ENCODE measurements at places on chromosomes 5 and 9.

- DNase-seq = no peak
Measured at GRCh38 chr9:113645227-113645977, 181.9 kb downstream of the RGS3 start.

- DNase-seq = no peak
Measured at GRCh38 chr5:173301695-173302545, 26.3 kb downstream of the STC2 start.

GRCh38 chr9:86141843-86142242 lies 42.5 kb upstream of the GOLM1 start:
- no peak for DNase-seq

- no peak for DNase-seq
Measured at GRCh38 chr9:70502690-70503089, 88.2 kb upstream of the KLF9 start.

DNA sequence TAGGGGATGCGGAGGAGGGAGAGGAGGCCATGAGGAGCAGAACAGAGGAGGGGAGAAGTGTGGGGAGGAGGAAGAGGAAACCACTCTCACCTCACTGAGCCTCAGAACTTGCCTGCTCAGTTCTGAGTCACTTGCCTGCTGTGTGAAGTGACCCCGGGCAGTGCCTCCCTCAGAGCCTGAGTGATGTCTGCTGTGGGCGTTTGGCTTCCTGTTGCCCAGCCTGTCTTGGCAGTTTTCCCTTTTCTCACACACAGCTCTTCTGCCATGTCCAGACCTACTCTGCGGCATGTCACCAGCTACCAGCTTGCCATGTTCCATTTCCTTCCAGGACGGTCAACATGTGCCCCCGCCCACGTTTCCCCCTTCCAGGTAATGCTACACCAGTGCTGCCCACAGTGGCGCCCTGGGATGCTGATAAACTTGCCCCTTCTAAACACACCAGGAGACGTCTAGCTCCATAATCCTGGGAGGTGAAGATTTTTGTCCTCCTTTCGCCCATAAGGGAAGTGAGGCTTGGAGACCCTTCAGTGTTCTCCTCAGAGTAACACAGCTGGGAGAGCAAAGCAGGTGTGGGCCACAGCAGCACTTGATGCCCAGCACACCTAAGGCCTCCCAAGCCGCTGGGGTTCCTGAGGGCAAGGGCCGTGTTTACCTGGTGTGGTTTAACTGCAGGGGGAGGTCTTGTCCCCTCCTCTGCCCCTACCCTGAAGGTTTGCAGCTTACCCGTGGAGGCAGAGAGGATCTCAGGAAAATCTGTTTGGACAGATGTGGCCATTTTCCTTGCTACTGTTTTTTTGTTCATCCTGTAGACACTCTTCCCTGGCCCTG lies 63.8 kb upstream of the RNF130 start:
- no peak for DNase-seq

GRCh38 chr9:121278477-121279261 lies 10.7 kb downstream of the GSN start:
- DNase-seq = peak; percentile 60

DNA sequence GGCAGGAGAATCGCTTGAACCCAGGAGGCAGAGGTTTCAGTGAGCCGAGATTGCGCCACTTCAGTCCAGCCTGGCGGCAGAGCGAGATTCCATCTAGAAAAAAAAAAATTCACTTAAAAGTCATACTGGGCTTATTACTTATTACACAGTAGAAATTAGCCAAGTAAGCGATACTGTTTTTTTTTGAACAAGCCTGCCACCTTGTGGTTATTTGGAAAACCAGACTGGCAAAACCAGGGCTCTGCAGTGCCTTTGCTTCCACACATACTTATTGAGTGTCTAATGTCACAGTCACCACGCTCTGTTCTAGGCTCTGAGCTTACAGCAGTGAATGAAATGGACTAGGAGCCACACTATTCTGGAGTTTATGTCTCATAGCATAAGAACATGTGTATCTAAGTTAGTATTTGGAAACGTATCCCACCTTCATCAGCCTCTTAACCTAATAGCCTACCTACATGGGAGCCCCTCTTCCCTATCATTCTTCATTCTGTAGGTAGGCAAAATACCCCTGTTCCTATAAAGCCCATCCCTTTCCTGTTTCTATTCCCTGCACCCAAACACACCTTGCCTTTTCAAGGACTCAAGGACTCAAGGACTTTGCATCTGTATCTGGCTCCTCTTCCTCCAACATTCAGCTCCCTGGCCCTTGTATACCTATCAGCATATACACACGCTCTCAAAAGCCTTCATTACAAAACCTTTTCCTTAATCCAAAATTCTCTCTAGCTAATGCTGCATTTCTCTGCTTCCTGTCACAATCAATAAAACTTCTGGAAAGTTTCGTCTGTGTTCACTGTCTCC lies 13.9 kb upstream of the BASP1 start:
- DNase-seq = peak; percentile 79

DNA sequence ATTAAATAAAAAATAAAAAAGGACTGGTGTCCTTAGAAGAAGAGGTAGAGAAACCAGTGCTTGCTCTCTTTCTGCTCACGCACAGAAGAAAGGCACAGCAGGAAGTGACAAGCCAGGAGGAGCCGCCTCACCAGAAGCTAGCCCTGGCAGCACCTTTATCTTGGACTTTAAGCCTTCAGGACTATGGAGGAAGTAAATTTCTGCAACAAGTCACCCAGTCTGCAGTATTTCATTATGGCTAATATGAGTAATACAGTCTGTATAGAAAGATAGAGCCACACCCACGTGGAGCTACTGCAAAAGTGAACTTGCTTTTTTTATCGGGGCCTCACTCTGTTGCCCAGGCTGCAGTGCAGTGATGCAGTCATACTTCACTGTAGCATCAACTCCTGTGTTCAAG lies 68.4 kb downstream of the PDZD2 start:
- no peak for DNase-seq

DNA sequence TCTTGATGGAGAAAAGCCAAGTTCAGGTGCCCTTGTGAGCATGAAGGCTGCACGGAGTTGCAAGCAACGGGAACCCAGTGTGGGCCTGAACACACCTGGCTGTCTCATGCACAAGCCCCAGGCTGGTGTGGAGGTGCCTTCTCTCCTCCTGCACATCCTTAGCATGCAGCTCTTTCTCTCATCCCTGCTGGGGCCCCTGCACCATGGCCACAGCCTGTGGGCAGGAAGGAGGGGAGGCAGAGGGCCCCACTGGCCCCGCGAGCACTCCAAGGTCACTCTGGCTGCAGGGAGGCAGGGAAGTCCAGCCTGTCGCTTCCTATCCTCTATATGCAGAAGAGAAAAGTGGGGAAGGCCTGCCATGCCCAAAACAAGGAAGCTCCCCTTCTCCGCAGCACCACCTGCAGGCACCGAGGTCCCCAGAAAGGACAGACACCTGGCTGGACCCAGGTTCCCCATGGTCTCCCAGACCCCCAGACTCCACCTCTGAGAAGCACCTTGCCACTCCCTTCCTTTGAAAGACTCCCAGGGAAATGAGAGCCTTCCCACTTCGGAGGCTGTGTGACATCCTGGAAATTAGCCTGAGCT lies 18.6 kb downstream of the STKLD1 start:
- DNase-seq = no peak

DNA sequence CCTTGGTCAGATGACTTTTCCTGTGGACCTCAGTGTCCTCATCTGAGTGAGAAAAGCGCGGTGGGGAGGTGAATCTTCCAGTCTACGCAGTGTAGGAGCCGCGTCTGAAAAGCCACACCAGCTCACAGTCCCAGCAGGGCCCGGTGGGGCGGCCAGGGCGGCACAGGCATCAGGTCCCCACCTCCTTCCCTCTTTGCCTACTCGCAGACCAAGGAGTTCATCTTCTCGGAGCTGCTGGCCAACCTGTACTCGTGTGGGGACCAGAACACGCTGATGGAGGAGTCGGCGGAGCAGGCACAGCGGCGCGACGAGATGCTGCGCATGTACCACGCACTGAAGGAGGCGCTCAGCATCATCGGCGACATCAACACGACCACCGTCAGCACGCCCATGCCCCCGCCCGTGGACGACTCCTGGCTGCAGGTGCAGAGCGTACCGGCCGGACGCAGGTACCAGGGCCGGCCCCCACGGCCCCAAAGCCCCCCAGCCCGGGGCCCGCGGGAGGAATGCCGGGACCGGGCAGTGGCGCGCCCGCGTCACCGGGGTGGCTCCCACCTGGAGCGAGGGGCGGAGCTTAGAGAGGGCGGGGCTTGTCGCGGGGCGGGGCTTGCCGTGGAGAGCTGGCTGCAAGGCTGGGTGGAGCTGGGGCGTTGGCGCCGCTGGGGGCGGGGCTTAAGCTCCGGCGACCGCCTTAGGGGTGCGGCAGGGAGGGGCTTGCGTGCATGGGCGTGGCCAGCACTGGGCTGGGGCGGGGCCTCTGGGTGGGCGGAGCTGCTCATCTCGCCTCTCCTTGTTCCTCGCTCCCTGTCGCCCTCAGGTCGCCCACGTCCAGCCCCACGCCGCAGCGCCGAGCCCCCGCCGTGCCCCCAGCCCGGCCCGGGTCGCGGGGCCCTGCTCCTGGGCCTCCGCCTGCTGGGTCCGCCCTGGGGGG lies 25.6 kb downstream of the GOLGA2 start:
- DNase-seq = peak; percentile 35

GRCh38 chr5:165393839-165394238 lies 1888.4 kb downstream of the MAT2B start:
- DNase-seq = no peak

DNA sequence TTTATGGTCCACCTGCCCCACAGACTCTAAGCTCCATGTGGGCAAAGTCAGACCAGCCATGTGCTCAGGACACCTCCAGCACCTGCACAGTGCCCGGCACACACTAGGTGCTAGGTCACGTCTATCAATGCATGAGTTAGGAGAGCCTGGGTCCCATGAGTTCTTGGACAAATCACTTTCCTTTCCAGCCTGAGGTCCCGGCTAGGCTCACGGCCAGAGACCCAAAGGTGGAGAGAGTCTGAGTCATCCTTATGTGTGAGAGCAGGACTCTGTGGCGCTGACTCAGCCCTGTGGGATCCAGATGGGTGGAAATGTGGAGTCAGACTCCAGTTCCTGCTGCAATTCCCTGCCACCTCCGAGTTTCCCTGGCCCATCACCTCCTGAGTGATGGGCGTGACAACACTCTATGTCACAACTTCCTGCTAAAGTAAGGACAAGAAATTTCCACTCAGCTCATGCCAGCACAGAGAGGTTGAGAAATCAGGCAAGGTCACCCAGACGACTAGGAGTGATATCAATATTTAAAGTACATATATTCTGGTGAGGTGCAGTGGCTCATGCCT lies 2.5 kb upstream of the ST6GALNAC4 start:
- DNase-seq = no peak

DNA sequence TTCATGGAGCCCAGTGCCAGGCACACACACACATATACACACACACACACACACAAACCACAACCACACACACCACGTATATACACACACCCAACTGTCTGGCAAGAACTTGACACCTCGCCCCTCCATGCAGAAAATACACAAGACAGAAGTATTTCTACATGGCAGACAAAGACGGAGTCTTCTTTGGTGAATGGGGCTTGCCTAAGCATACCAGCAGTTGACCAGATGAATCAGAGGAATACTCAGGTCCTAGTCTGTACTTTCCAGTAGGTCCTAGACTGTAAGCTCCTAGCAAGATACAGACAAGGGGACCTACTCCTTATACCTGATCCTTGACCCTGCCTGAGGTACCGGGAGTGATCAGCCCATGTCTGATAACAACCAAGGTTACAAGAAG lies 60.1 kb downstream of the SIL1 start:
- DNase-seq = no peak

DNA sequence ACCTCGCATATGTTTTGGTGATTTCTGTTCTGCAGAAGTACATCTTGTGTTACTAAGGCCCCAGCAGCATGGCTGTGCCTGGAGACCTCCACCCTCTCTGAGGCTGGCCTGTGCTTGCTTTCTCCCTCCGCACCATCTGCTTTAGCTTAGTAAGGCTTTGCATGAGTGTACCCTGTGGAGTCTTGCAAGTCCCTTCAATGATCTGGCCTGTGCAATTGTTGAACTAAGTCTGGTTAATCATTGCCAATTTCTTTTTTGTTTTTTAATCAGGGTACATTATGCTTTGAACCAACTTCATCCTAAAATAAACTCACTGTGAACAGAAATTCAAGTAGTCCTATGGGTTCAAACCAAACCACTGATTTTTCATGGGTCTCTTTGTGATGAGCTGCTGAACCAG lies 32.3 kb downstream of the ACOT12 start:
- DNase-seq = no peak

DNA sequence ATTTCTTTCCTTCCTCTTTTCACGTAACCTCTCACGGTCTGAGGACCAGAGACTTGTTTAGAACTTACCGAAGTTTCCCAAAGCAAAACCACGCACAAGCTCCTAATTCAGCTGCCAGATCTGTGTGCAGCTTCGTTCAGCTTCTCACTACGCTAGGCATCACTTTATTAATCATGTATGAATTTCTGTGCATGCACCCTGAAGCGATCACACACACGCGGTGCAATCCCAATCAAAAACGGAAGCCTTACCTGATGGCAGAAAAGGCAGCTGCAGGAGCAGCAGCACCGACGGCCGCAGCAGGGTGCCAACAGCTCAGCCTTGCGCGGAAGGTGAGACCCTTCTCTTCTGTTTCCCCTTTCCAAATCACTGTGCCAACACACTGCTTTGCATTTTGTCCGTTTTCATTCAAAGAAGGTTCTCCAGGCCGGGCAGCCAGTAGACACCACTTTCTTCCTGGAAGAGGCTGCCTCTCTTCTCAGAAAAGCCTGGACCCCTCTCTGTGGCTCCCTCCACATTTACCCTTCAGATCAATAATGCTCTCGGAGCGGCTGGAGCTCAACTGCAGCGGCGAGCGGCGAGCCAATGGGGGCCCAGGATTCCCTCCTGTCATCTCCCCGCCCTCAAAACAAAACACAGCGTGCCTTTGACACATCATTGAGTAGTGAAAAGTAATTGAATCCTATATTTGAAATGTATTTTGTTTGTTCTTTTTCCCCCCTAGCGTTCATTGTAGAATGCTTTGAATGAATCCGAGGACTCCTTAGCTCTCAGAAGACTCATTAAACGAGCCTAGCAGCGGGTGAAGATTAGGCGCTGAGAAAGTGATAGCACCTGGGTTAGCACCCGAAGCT lies at the start of gene CDH12:
CDH12 (minus strand) TSS at position 538 of the 854 bp plus-strand sequence.
- peak; percentile 85 for DNase-seq

DNA sequence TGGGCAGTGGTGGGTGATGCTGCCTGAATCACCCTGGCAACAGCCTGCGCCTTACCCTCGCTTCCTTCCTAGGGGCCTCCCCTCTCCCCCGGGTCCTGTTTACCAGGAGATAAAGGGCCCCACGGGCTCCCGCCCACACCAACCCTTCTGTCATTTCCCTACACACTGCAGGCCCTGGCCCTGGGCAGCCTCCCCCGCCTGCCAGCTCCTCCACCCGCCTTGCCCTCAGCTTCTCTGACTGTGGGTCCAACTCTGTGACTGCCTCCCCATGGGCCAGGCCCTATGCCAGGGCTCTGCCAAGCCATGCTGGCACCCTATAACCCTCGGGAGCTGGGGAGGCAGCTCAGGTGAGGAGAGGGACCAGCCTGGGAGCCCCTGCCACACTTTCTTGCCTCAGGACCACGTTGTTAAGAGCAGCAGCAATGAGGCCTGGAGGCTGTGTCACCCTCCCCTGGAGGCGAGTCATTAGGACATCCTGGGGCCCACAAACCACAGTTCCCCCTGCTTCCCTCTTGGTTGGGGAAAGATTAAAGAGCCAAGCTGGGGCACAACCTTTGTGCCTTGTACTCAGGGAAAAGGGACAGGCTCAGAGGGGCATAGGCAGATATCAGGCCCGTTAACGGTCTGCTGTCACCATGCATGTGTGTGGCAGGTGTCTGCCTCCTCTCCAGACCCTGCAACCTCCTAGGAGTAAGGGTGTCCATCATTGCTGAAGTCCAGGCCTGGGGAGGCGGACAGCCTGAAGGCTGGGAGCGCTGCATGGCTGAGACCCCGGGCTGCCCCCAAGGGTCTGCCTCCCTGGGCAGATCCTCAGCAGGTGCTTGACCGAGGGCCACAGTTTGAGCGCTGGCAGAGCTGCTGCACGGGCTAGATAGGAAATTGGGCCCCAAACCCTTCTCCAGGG lies 2.8 kb downstream of the MGAT4B start:
- DNase-seq = peak; percentile 43

All from retina (tissue), 1 donor.